Naive thymus-derived CD8-positive, alpha-beta T cell (primary cell): ENCODE measurements at places on chromosomes 2 and 18.

DNA sequence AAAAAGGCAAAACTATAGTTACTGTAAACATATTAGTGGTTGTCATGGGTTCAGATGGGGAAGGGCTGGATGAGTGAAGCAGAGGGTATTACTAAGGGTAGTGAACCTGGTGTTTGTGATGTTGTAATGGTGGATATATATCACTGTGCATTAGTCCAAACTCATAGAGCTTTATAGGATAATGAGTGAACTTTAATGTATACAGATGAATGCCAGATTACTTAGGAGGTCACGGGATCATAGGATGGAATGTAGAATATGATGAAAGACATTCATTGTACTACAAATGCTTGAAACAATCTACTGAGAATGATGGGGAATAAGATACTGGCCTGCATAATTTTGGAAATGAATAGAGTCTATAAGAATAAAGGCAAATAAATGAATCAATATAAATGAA is 226.7 kb upstream of the ZNF804A start:
- DNase-seq, result no peak

- no peak for DNase-seq
These were observed 21.5 kb downstream of the EPG5 start for GRCh38 chr18:45945669-45946068.

- no peak for DNase-seq
These were observed 131.2 kb downstream of the TRIB2 start for GRCh38 chr2:12847694-12848575.

- DNase-seq, result no peak
These were observed 396.4 kb downstream of the LNPK start for GRCh38 chr2:175605640-175606009.

DNA sequence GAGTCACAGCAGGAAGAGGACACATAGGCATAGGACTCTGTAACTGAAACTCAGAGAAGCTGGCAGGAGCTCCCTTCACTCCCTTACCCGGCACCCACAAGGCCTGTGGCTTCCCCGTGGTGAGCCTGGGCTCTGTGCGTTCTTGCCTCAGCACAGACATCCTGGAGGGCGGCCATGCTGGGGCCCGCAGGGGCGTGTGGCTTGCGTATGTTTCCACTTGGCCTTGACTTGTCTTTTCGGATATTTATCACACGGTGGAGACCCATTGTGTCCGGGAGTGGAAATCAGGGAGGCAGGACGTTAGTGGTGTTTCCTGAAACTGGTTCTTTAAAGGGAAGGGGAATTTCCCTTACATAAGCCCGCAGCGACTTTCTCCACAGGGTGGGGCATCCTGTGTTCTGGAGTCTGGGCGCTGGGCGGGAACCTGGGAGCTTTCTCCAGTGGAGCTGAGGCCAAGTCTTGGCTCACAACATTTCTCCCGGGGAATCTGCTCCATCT is 49.9 kb upstream of the EML6 start:
- peak; percentile 28 for DNase-seq

GRCh38 chr2:240162939-240163714 is 22.7 kb upstream of the OTOS start:
- DNase-seq, result no peak
